ENCODE measurements at places on chromosomes 4 and X.

DNA sequence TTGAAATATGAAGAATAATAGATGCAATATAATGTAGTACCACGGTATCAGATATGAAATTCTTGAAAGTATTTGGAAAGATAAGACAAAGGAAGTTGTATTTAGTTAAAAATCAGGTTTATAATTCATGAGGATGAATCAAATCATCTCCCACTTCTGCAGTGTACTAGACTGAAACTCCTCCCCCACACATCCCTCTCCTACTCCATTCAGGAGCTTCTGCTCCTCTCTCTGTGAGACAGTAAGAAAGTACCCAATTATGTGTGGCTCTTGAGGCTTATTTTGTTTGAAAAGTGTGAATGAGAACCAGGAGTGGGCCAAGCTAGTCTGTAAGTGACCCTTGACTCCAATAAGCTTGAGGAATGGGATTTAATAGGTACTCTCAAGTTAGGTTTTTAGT lies 9.5 kb downstream of the SLAIN2 start:
- no peak for DNase-seq

DNA sequence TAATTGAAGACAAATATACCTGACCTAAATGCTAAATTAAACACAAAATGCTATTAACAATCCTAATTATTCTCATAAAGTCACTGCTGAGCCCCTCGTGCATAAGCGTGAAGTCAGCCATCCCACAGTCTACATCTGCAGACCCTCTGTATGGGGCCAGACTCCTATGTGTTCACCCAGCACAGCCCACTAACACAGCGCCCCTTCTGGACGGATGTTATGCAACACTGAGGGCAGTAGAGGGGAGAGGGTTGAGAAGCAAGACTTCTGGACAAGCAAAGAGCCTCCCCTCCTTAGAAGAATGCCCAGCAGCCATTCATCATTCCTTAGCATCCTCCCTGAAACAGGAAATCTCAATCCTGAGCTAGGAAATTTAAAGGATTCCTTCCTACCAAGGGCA lies 7.9 kb downstream of the TRPC3 start:
- no peak for DNase-seq

GRCh38 chr4:163701916-163702315 lies 207.4 kb downstream of the TMA16 start:
- DNase-seq, result no peak

DNA sequence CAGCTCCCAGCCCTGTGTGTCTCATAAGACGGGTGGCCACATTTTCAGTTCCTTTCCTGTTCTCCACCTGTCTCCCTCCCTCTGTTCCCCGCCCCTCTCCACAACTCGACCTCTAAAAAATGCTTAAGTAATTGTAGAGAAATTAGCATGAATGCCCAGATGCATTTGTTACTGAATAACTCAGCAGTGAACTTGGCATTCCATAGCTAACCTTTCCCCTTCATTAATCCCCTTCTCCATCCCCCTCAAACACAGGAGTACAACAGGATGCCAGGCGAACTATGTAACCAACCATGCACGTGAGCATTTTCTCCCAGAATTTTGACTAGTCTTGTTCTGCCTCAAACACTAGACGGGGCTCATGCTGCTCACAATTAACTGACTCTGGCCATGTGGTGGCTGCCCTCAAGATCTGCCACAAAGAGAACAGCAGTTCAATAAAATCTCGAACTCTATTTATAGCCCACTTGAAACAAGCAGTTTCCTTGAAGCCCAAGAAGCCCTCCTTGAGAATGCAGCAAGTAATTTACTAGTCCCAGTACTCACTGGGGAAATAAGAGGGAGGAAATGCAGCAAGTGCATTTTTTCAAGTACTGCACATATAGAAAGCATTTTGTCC lies 351.2 kb downstream of the ARHGAP24 start:
- no peak for DNase-seq

DNA sequence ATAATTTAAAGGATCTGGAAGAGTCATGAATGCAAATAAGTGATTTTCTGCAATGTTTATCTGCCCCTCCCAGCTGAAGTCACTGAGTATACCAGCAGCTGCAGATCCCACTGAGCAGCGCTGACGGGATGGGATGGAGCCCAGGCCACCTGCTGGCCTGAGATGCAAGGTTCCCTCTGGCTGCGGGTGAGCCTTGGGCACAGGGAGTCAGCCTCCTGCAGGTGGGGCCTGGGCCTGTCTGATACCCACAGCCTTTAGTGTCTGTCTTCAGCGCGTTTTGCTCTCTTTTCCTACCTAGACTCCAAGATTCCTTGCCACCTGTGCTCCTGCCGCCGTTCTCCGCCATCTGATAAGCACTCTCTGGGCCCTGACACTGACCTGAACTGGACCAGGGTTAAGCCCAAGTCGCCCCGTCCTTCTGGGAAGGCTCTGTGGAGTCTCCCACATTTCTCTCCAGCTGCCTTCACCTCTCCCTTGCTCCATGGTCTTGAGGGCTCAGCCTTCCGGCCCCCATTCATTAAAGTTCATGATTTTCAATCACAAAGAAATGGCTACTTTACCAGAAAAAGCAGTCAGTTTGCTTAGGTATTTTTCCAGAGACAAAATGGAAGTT lies 223.1 kb upstream of the FAT1 start:
- no peak for DNase-seq

Data from cortex of kidney (tissue), 1 donor.